Breast epithelium (tissue), 4 donors: ENCODE measurements at places on chromosomes 4 and X.

DNA sequence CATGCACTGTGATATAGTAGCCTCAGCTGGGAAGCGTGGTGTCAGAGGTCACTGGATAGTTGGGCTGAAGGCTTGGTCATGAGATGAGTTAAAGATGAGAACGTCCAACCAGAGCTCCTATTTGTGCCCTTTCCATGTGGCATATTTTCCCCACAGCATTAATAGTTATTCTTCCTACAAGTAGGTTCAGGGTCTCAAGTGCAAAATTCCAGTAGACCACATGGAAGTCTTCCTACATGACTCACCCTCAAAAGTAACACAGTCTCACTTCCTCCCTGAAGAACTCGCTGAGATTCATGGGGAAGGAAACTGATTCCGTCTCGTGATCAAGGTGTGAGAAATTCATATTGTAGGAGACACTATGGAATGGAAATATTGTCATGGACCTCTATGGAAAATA lies 1212.5 kb upstream of the PRKX start:
- H3K4me3 ChIP-seq: no peak overlapping the region
- H3K27ac ChIP-seq: no peak overlapping the region
- H3K36me3 ChIP-seq: no peaks in the 10 kb centered on the region
- no peak for DNase-seq
- H3K4me1 ChIP-seq: no peaks in the 10 kb centered on the region

GRCh38 chr4:102036619-102037376 lies 246.3 kb downstream of the BANK1 start:
- no peak for DNase-seq
- no peak overlapping the region for H3K27ac ChIP-seq
- no peaks in the 10 kb centered on the region for H3K27me3 ChIP-seq
- H3K4me3 ChIP-seq: no peak overlapping the region
- no peaks in the 10 kb centered on the region for H3K36me3 ChIP-seq
- no peaks in the 10 kb centered on the region for H3K4me1 ChIP-seq

DNA sequence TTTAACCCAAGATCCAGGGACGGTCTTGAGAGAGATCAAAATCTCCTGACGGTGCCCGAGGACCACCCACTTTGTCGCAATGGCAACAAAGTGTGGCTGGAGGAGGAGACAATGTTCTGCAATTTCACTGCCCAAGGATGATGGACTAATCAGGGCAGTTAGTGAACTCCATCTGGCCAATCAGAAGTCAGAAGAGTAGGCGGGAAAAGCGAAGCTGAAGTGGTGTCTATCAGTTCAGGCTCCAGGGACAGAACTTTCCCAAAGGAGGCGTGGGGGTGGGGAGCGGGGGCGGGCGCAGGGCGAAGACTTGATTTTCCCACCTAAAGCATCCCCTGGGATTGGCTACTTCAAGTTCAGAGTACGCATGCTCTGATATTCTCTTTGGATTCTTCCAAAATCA lies 25.6 kb downstream of the SPACA5B start:
- no peaks in the 10 kb centered on the region for H3K36me3 ChIP-seq
- no peak for DNase-seq
- H3K4me3 ChIP-seq: no peak overlapping the region
- H3K27me3 ChIP-seq: no peaks in the 10 kb centered on the region
- no peaks in the 10 kb centered on the region for H3K4me1 ChIP-seq

- H3K4me3 ChIP-seq: no peak overlapping the region
- DNase-seq: no peak
- no peaks in the 10 kb centered on the region for H3K27me3 ChIP-seq
- no peaks in the 10 kb centered on the region for H3K4me1 ChIP-seq
- H3K36me3 ChIP-seq: no peaks in the 10 kb centered on the region
- no peak overlapping the region for H3K27ac ChIP-seq
Observed at GRCh38 chr4:155497306-155497705, 120.5 kb upstream of the MAP9 start.

DNA sequence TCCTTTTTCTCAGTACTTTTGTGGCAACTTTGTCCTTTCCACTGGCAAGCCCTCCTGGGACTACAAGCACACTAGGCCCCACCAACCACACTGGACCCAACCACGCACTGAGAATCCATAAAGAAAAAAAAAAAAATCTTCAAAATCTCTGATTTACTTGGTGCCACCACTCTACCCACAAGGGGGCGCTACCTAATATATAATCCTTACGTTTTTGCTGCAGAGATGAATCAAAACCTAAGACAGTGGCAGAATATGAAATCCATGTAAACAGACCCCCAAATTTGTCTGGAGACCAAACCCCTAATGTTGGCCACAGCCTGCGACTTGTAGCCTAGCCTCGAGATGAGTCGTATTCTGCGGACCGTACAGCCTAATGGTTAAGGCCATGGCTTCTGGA lies 63.5 kb upstream of the ARHGAP36 start:
- H3K36me3 ChIP-seq: no peaks in the 10 kb centered on the region
- H3K27me3 ChIP-seq: peaks cover 70% of the 10 kb centered on the region
- H3K4me3 ChIP-seq: no peak overlapping the region
- DNase-seq: no peak
- no peaks in the 10 kb centered on the region for H3K4me1 ChIP-seq
- H3K27ac ChIP-seq: no peak overlapping the region

DNA sequence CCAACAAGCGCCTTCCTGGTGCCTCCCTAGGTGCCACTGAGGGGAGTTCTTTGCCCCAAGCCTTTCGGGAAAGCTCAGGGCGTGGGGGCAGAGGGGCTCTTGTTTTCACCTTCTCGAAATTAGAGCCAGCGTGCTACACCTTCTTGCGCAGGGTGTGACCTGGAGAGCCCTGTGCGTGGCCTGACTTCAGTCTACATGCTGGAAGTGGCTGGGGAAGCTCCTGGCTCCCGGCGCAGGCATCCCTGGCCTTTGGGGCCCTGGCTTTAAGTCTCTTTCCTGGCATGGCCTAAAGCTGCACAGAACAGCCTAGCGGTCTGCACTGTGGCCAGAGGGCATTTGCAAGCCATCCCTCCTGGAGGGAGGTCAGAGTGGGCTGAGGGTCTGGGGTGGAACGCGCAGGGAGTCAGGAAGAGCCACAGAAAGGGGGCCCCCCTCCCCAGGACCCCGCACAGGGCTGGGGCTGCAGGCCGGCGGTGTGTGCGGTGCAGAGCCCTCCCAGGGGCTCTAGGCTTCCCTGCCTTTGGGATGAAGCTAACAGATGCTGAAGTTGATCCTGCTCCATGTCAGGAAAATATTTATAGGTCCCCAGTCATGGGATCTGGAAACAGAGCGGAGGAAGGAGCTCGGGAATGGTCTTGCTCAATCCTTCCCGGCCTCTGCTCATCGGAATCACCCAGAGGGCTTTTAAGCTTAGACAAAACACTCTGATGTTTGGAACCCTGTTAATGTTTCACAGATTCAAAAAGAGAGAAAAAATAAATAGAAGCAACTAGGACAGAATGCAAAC lies 781 bp upstream of the SPON2 start:
- no peaks in the 10 kb centered on the region for H3K36me3 ChIP-seq
- H3K27me3 ChIP-seq: peaks cover 22% of the 10 kb centered on the region
- peak overlapping the region; percentile 55 for H3K4me3 ChIP-seq
- peaks cover 7% of the 10 kb centered on the region for H3K4me1 ChIP-seq

DNA sequence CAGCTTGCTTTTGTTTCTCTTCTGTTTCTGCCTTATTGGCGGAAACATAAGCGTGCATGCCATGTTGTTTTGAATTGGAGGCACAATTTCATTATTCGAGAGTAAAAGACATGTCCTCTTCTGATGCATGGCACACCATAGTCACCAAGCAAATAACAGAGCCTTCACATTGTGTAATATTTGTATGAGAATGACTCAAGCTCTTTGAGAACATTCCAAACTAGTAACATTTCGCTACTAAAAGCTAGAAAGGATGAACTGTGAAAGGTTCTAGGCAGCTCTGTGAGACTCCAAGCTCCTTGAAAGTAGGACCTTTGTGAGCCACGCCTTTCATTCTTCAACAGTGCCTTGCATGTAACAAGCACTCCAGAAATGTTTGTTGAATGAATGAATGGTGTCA lies 9.2 kb upstream of the ANXA3 start:
- no peak overlapping the region for H3K27ac ChIP-seq
- no peaks in the 10 kb centered on the region for H3K4me1 ChIP-seq
- H3K4me3 ChIP-seq: no peak overlapping the region
- H3K27me3 ChIP-seq: no peaks in the 10 kb centered on the region
- no peak for DNase-seq

DNA sequence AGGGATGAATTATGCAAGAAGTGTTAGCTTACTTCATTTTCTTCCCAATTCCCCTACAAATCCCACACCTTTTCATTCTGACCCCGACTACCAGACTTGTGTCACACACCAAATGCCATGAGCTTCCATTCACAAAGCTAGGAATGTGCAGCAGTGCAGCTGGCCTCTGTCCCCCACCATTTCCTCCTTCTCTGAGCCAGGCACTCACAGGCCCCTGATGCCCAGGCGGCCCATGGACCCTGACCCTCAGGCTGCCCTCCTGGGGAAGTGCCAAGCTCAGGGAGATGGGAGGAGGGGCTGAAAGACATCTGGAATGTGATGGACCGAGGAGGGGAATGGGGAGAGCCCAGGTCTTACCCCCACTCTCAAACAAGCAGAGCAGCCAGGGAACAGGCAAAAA lies 67.0 kb upstream of the BCOR start:
- no peak overlapping the region for H3K27ac ChIP-seq
- H3K27me3 ChIP-seq: no peaks in the 10 kb centered on the region
- no peaks in the 10 kb centered on the region for H3K36me3 ChIP-seq
- H3K4me3 ChIP-seq: no peak overlapping the region
- no peak for DNase-seq

DNA sequence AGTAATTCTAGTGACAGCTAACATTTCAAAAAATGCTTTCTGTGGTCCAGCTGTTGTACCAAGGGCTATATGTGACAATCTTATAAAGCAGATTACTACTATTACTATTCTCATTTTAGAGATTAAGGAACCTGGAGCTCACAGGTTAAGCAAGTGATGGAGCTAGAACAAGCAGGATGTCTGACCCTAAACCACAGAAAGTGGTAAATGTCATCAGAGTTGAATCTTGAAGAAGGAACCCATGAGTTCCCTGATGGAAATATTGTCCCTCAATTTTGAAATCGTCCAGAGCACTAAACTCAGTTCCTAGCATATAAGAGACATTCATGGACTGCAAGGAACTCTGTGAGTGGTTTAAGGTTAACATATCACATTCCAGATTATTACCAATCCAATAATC lies 214.0 kb downstream of the APBB2 start:
- H3K27ac ChIP-seq: no peak overlapping the region
- H3K4me1 ChIP-seq: no peaks in the 10 kb centered on the region
- no peak for DNase-seq
- H3K4me3 ChIP-seq: no peak overlapping the region

- H3K4me1 ChIP-seq: no peaks in the 10 kb centered on the region
- no peaks in the 10 kb centered on the region for H3K36me3 ChIP-seq
- no peak for DNase-seq
- H3K4me3 ChIP-seq: no peak overlapping the region
Observed at GRCh38 chr4:140857111-140857510, 100.9 kb upstream of the TBC1D9 start.

GRCh38 chrX:115021121-115021520 lies 3.7 kb upstream of the IL13RA2 start:
- no peaks in the 10 kb centered on the region for H3K36me3 ChIP-seq
- no peaks in the 10 kb centered on the region for H3K4me1 ChIP-seq
- no peak overlapping the region for H3K27ac ChIP-seq
- no peak for DNase-seq
- no peaks in the 10 kb centered on the region for H3K27me3 ChIP-seq

- no peak for DNase-seq
- H3K27ac ChIP-seq: no peak overlapping the region
- H3K4me3 ChIP-seq: no peak overlapping the region
- H3K27me3 ChIP-seq: peaks cover 58% of the 10 kb centered on the region
- H3K4me1 ChIP-seq: no peaks in the 10 kb centered on the region
Observed at GRCh38 chrX:50448565-50448964, 22.1 kb downstream of the DGKK start.

- H3K4me1 ChIP-seq: no peaks in the 10 kb centered on the region
- H3K27me3 ChIP-seq: no peaks in the 10 kb centered on the region
- no peak for DNase-seq
Observed at GRCh38 chr4:176467001-176467400, 147.2 kb downstream of the SPCS3 start.

- H3K27me3 ChIP-seq: peaks cover 36% of the 10 kb centered on the region
- no peaks in the 10 kb centered on the region for H3K36me3 ChIP-seq
- no peaks in the 10 kb centered on the region for H3K4me1 ChIP-seq
- no peak for DNase-seq
Observed at GRCh38 chr4:8672486-8672885, 79.9 kb downstream of the CPZ start.

DNA sequence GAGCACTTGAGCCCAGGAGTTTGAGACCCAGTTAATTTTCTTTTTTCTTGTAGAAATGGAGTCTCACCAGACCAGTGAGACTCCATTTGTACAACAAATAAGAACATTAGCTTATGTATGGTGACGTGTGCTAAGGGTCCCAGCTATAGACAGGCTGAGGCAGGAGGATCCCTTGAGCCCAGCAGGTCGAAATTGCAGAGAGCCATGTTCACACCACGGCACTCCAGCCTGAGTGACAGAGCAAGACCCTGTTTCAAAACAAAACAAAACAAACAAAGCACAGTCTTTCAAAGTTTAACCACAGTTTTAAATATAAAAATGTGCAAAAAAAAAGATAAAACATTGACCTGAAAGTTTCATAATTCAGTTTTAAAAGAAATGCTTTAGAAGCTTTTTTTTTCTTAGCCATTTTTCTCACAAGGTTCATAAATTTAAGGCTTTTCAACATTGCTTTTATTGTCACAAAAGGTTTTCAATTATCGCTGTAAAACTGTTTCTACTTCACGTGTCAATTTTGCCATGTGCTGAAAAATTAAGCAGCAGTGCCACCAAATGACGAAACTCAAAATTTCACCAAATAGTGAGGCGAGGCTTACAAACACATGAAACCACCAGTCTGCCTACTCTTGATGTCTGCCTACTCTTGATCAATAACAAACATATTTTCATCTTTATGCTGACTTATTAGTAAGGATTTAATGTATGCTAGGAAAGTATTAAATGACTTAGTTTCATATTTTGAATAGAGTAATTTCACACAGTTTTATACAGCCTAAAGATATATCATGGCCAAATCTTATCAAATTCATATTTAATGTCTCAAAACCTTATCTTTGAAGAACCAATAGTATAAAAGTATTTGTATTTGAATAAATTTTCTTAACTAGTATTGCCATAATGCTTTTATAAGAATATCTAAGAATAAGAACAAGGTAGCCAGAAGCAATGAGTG lies 126.3 kb downstream of the NEK1 start:
- H3K27ac ChIP-seq: no peak overlapping the region
- no peaks in the 10 kb centered on the region for H3K36me3 ChIP-seq
- H3K4me1 ChIP-seq: no peaks in the 10 kb centered on the region
- no peaks in the 10 kb centered on the region for H3K27me3 ChIP-seq
- DNase-seq: no peak

DNA sequence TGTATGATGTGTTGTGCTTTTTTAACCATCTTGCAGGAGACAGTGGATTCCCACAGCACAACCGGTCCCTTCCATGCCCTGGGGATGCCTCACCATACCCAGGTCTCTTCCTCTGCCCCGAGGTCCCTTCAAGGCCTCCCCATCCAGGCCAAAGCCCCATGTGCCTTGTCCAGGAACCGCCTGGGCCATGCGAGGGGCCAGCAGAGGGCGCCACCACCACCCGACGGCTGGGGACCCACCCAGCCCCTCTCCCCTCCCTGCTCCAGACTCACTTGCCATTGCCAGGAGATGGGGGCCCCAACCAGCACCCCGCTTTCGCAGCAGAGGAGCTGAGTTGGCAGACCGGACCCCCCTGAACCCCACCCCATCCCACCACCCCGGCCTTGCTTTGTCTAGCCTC lies 485.5 kb downstream of the TRAM1L1 start:
- no peak for DNase-seq
- no peaks in the 10 kb centered on the region for H3K27me3 ChIP-seq
- H3K4me3 ChIP-seq: no peak overlapping the region
- H3K4me1 ChIP-seq: no peaks in the 10 kb centered on the region
- no peaks in the 10 kb centered on the region for H3K36me3 ChIP-seq

- no peak overlapping the region for H3K4me3 ChIP-seq
- peak overlapping the region; percentile 55 for H3K27ac ChIP-seq
- no peak for DNase-seq
- H3K4me1 ChIP-seq: no peaks in the 10 kb centered on the region
Observed at GRCh38 chrX:54794795-54795194, 3.3 kb downstream of the ITIH6 start.
